ENCODE measurements at places on chromosomes 13 and 19. TPM values are rescaled to one million over a fixed set of nuclear protein-coding genes. Genes with fewer than 3 reads are reported as not detected.

DNA sequence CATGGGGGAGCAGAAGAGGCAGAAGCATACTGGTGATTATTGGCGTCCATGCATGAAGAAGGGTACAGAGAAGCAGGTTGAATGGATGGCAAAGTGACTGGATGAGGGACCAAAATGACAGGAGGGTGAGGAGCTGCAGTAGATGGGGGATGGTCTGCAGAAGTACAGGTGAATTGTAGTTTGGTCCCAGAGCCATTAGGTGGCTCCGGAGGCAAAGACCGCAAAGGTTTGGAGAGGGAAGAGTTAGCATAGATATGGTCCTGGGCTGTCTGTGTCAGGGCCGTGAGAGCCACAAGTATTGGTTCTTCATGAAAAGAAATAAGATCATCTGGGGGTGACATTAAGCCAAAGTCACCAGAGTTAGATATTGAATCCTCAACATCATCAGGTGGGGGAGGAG, 59.0 kb upstream of the ZNF726 start:
- DNase-seq = no peak
- no peaks in the 10 kb centered on the region for H3K4me1 ChIP-seq
- no peak overlapping the region for H3K4me3 ChIP-seq
- no peak overlapping the region for H3K27ac ChIP-seq
- H3K36me3 ChIP-seq = peaks cover 12% of the 10 kb centered on the region

- DNase-seq = no peak
- H3K36me3 ChIP-seq = no peaks in the 10 kb centered on the region
- no peak overlapping the region for H3K4me3 ChIP-seq
- H3K27me3 ChIP-seq = no peaks in the 10 kb centered on the region
- no peak overlapping the region for H3K27ac ChIP-seq
- H3K4me1 ChIP-seq = no peaks in the 10 kb centered on the region
These were observed 13.0 kb upstream of the ALOX5AP start for GRCh38 chr13:30722361-30722760.

DNA sequence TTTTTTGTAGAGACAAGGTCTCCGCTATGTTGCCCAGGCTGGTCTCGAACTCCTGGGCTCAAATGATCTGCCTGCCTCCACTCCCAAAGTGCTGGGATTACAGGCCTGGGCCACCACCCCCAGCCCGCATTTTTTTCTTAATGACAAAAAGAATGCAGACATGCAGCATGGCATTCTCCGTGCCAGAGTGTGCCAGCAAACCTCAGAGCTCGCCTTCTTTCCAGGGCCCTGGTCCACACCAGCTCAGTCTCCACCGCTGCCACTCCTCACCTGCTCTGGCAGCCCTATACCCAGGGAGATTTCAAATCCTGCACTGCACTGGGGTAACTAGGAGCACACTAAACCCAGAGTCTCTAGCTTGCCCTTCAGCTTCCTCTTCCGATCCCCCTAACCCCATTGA, 41.7 kb downstream of the ZIC5 start:
- no peaks in the 10 kb centered on the region for H3K36me3 ChIP-seq
- no peak for DNase-seq
- no peak overlapping the region for H3K27ac ChIP-seq
- H3K27me3 ChIP-seq = no peaks in the 10 kb centered on the region
- H3K4me1 ChIP-seq = no peaks in the 10 kb centered on the region

DNA sequence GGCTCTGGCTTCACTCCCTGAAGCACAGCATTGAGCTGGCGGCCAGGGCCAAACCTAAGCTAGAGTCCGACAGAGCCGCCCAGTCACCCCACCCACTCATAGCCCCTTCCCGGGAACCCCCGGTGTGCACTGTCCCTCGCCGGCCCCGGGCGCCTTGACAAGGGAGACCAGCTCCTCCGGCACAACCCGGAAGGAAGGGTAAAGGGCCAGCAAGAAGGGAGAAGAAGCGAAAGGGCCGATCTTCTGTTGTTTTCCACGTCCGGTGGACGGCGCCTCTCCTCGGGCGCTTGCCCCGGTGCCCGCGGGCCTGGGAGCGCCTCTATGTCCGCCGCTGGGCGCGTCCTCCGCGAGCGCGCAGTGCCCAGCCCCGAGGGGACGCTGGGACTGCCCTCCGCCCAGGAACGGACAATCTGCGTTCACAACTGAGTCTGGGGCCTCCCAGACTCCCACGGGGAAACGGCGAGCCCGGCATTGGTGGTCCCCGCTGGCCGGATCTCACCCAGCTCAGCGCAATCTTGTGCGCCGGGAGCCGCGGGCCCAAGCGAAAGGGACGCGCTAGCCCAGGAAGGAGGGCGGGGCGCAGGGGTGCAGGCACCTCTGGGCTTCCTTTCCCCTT, 172.5 kb upstream of the MIR17HG start:
- H3K27ac ChIP-seq = no peak overlapping the region
- no peaks in the 10 kb centered on the region for H3K4me1 ChIP-seq

Gene KLK15
- not detected for total RNA-seq

Data from H9 (cell line).